ENCODE measurements at places on chromosomes 11 and 22.

GRCh38 chr11:108084811-108085210, 36.6 kb upstream of the ACAT1 start:
- no peak for DNase-seq

- no peak for DNase-seq
Measured at GRCh38 chr11:35548925-35549561, 23.6 kb upstream of the PAMR1 start.

DNA sequence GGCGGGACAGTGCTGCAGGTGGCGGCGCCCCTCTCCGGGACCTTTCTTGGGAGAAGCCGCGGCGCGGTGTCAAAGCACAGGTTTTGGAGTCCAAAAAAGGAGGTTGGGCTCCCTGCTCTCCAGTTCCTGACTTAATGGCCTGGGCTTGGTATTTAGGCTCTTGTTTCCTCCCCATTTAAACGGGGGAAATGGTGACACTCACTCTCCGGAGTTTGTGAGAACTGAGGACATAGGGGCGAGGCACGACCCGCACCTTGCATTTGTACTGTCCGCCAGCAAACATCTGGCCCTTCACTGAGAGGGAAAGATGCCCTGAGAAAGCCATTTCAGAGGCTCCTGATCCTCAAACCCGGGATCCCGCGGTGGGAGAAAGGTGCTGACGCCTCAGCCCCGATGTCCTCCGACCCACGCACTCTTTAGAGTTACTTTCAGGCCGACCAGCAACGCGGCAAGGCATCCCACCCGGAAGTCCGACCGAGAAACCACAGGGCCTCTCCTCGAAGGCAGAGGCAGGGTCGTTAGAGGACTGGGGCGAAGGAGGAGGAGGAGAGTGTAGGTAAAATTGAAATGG, 2.9 kb upstream of the WDR74 start:
- DNase-seq = no peak

- no peak for DNase-seq
Measured at GRCh38 chr22:44541671-44542319, 43.8 kb upstream of the RTL6 start.

DNA sequence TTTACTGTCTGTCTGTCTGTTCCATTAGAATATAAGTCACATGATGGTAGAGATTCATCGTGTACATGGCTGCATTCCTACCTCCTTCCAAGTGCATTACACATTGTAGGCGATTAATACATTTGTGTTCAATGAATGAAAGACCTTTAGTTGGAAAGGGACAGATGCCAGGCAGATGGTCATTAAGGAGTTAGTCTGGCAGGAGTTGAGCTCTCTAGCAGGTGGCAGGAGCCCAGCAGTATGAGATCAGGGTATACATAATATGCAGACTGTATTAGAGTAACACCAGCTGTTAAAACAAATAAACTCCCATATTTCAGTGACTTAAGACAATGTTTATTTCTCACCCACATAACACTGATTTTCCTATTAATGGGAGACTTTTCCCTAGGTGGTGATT, 147.7 kb upstream of the LARGE1 start:
- DNase-seq = no peak

DNA sequence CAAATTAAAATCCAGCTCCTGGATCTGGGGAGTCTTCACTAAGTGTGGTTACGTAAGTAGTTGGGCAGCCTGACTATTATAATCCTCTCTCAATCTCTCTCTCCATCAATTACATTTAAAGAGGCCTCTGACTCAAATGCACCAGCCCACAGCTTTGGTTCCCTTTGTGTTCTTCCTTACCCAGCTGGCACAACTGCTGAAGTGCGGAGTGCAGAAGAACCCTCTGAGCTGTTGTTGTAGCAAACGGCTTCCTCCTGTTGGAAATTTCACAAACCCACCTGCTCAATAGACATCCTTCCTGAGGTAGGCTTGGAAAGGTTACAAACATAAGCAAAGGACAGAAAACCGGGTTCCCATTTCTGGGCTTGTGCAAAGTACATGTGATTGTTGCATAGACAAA, 17.0 kb upstream of the SORL1 start:
- no peak for DNase-seq

DNA sequence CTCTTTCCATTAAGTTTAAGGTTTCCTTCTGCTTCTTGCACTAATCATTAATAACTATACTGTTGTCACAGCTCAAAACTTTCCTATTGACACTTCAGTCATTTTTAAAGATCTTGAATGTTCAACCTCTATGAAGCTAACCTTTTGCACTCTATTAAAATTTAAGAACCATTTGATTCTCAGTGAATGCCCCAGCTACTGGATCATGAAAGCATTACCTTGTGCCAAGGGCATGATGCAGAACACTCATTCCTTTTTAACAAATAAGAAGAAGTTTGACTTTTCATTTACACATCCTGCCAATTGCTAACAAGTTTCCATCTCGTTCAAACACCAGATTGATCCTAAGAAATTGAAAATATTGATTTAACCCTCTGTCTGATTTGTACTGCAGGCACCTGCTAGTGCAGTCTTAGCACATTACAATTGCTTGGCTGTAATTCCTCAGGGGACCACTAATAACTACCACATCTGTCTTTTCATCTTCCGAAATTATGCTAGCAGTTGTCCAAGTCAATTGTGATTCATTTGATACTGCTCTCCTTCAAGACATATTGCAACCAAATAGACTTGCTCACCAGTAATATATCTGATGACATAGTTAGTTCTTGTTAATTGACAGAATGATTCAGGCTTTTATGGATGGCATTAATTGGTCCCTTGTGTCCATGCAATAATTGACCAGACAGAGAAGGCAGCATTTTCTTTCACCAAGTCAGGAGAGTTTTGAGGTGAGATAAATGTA, 158.4 kb downstream of the TEAD1 start:
- DNase-seq = no peak

DNA sequence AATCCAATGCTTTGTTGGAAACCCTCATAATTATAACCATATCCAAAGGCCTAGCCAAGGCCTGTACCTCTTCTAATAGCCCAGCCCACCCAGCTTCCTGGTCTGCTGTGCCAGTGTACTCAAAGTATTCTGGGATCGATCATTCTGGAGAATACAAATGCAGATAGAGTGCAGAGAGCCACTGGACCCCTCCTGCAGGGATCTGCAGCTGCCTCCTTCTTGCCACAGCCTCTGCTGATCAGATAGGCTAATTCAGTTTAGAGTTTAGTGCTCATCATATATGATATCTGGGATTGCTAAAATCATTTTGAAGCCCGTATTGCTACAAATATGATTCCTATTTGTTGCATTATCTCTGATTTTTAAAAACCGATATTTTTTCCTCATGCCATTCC, 17.5 kb downstream of the CASP5 start:
- no peak for DNase-seq

GRCh38 chr11:44784436-44784760, 57.6 kb downstream of the TSPAN18 start:
- DNase-seq = no peak

GRCh38 chr22:47120399-47120798, 357.9 kb downstream of the TBC1D22A start:
- DNase-seq = no peak

GRCh38 chr11:48091426-48092102, 111.2 kb downstream of the PTPRJ start:
- no peak for DNase-seq

GRCh38 chr22:48254311-48254873, 1491.9 kb downstream of the TBC1D22A start:
- no peak for DNase-seq

DNA sequence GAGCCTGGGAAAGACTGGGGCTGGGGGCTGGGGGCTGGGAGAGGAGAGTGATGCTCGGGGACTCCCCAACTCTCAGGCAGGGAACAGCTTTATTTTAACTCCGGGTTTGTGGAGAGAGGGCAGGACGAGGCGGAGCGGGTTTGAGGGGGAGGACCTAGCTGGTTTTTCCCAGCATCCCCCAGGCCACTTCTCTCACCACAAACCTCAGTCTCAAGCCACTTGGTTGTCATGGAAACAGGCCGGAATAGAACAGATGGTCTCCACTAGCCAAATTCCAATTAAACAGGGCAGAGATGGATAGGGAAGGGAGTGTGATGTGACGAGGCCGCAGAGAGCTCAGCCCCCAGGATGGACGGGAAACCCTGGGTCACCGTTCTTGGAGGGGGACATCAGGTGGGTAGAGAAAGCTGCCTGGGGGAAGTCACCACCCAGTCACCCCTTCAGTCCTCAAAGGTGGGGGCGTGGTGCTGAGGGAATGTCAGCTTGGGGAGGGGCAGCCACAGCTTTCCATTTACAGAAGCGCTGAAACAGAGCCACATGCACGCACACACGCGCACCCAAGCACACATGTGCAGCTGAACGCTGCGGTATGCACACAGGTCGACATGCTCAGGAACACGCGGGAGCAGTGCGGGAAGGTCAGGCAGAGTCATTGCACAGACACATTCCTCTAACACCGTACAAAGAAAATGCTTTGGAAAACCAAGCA, 19.2 kb downstream of the NECTIN1 start:
- DNase-seq = no peak

GRCh38 chr22:43289531-43289963, 53.6 kb downstream of the SCUBE1 start:
- no peak for DNase-seq

- no peak for DNase-seq
Measured at GRCh38 chr11:108751444-108751843, 86.6 kb downstream of the DDX10 start.

- no peak for DNase-seq
Measured at GRCh38 chr11:22808571-22809197, 20.9 kb downstream of the SVIP start.

DNA sequence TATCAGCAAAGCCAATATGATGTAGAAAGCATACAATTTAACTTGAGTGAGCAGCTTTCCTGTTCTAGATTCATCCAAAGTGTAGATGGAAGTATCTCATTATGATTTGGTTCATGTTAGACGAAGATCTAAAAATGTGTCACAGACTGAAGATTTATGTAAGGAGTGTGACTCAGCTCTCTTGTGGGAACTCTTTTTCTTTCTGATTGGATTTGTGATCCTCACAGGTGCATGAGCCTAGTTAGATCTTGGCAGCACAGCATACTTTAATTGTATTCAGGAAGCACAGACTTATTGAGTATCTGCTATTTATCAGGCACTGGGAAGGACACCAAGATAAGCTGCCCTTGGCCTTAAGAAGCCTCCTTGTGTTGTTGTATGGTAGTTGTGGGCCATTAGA, 147.1 kb downstream of the C11orf91 start:
- DNase-seq = no peak

- no peak for DNase-seq
Measured at GRCh38 chr11:2275334-2276279, 5.2 kb upstream of the ASCL2 start.

- no peak for DNase-seq
Measured at GRCh38 chr22:48079505-48080290, 1317.2 kb downstream of the TBC1D22A start.

GRCh38 chr11:115676768-115677167, 172.6 kb upstream of the CADM1 start:
- DNase-seq = no peak

- DNase-seq = no peak
Measured at GRCh38 chr11:91272089-91272488, 952.5 kb upstream of the FAT3 start.

DNA sequence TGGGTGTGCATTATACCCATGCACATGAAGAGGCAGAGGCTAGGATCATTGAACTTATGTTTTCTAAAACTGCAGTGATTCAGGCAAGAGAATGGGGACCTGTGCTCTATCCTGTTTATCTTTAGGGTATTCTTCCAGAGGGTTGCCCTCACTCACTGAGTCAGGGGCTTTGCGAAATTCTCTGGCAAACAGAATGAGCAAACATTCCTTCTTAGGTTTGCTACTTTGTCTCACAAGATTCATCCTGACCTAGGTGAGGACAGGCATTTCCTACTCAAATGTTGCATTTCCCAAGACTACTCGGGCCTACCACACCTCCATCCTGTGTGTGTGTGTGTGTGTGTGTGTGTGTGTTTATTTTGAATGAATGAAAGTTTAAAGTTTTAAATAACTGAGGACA, 2.7 kb upstream of the EIF3M start:
- no peak for DNase-seq

- DNase-seq = no peak
Measured at GRCh38 chr11:62445314-62445740, 26.5 kb downstream of the SCGB1A1 start.

DNA sequence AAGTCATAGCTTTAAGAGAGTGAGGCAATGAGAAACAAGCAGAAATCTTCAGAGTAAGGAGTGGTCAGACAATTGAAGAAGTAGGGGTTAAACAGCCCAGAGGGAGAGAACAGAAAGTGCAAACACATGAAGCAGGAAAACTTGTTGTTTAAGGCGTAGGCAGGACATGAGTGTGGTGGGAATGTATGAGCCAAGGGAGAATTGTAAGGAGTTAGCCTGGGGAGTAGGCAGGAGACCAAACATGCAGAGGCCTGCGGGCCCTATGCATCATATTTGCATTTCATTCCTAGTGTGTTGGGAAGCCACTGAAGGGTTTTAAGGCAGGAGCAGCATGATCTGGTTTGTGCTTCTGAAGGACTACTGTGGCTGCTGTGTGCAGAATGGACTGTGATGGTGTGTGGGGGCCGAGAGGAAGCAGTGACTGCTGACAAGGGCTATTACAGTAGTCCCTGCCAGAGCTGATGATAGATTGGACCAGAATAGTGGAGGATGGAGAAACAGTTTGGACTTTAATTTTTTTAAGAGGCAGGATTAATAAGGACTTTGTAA, 179.9 kb upstream of the C11orf87 start:
- DNase-seq = no peak

All from D721Med (cell line).